Spinal cord (tissue), 10 donors: ENCODE measurements at places on chromosomes 5 and 9. TPM values are rescaled to one million over a fixed set of nuclear protein-coding genes. Genes with fewer than 3 reads are reported as not detected.

DNA sequence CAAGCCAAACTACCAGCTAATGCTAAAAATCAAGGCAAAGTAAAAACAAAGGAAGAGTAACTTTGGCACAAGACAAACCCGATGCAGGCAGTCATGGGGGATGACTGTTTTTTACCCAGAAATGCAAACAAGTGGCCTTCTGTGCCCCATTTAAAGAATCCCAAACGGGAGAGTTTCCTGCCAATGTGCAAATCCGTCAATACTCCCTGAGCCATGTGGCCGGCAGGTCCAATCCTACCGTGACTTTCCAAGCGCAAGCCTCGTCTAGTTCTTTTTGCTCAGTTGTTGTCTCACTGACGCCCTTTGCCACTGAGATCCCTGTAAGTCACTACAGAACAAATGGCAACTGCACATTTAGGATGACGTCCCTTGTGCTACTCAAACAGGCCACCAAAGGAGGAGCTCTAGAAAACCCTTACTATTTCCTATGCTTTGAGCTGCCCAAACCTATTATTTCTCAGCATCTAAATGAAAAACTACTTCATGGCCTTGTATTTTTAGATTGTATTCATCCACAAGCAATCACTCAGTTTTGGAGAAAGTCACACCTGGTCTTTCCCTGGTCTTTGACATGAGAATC lies 43.4 kb downstream of the OTULIN start:
- DNase-seq: no peak

DNA sequence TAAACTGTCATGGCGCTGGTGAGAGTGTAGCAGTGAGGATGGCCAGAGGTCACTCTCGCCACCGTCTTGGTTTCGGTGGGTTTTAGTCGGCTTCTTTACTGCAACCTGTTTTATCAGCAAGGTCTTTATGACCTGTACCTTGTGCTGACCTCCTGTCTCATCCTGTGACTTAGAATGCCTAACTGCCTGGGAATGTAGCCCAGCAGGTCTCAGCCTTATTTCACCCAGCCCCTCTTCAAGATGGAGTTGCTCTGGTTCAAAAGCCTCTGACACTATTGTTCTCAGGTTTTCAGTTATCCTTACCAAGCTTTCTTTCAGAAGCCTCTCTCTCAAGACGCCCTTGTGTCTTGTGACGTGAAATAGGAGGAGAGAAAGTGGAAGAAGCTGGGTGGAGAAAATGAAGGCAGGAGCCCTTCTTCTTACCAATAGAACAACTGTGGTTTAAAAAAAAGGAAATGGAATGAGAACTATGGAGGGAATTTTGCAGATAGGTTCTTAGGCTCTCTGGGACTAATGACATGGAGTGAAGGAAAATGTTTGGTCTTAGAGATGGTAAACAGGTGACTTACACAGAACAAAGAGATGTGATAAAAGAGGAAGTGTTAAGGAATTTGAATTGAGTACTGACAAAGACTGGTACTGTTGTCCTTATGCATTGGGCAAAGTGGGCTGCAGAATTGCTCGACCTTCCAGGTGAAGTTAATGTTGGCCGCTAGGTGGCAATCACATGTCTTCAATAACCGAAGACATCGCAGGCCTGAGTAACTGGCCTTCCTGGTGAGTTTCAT lies 133.3 kb upstream of the RAI14 start:
- DNase-seq: peak; percentile 67

XPA gene
- 19.2 TPM for total RNA-seq

LRRC26 gene
- total RNA-seq: 0.30 TPM

ABITRAM gene
- total RNA-seq: 10.2 TPM

- no peak for DNase-seq
Observed at GRCh38 chr5:179301796-179302195, 43.5 kb downstream of the ADAMTS2 start.

DNA sequence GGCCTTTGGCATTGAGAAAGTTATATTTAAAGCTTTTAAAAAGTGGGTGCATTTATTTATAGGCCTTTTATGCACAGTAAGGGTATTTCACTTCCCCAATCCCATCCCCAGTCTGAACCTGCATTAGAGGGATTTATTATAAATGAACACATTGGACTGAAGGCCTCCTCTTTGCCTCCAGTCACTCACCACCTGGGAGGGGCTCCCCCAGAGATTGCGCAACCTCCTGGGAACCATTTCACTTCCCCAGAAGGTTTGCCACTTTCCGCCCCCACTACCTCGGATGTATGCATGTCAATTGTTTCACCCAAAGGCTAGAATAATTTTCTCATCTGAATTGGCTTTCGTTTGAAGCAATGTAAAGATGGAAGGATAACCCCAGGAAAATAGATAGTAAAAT lies 29.8 kb upstream of the VCAN start:
- DNase-seq: no peak

DNA sequence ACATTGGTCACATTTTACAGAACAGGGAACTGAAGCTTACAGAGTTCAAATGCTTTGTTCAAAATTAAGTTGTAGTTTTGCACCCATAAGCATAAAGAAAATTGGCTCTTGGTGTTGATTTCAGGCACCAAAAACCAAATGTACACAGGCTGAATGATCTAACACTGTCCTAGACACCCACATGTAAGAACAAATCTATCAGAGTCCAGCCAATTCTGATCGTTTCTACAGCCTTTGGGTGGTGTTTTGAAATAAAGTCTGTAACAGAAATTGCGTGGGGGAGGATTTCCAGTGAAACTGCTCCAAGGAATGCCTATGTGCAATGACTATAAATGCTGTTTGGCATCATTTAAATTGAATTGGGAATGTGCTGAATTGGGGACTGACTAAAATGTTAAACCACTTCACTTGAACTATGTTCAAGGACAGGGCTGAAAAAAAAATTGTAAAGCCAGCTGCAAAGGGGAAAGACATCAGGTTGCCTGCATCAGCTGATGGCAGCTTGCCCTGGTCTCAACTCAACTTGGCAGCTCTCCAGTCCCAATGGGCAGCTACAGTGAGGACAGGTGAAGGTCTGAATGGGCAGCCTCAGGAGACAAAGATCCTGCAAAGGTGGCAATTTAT lies 92.2 kb upstream of the TRPC7 start:
- peak; percentile 47 for DNase-seq

GRCh38 chr5:52727020-52727419 lies 60.7 kb upstream of the ITGA1 start:
- no peak for DNase-seq

SLC34A1 gene
- total RNA-seq: not detected

DNA sequence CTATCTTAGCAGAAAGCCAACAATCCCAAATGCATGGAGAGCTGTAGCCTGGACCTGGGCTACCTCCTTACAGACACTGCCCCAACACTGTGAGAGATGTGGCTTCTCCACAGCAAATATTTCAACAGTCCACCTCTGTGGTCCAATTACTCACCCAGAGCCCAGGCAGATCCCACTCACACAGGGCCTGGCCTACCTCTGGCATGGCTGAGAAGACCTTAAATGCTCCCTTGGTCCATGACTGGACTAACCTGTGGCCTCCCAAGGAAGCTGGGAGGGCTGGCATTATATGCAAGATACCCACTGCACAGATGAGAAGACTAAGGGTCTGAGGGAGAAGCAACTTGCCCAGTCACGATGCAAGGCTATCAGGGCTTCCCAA lies 22.8 kb upstream of the SLC25A51 start:
- no peak for DNase-seq

DNA sequence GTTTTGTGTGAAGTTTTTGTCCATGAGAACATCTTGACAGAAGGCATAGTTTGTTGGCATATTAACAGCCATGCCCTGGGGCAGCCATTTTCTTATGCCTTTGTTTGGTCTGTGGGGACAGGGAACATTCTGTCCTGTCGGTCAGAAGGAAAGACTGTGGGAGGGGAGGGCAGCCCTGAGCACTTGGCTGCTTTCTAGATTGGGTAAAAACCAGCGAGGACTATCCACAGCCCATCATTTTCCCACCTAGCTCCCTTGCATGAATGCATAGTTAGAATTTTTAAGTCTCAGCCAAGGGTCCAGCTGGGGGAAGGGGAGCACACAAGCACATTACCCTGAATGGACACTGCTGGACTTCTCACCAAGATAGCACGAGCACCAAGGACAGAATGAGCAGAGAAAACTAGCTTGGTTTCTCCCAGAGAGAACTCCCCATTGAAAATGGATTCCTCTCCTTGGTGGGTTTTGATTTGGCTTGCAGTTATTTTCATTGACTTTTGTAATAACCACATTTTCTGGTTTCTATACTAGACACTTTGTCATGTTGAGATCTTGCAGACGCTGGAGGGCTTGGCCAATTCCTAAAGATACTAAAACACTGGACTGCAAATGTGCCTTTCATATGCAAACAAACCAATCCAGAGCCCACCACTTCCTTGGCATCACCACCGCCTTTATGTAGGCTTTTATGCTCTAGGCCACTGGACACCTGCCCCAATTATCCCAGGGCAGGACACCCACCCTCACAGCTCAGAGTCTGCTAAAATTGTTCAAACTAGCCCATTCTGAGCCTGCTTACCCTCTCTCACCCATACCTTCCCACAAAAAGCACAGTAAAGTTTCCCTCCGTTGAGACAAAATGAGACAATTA lies 129.9 kb downstream of the BOD1 start:
- DNase-seq: no peak

DNA sequence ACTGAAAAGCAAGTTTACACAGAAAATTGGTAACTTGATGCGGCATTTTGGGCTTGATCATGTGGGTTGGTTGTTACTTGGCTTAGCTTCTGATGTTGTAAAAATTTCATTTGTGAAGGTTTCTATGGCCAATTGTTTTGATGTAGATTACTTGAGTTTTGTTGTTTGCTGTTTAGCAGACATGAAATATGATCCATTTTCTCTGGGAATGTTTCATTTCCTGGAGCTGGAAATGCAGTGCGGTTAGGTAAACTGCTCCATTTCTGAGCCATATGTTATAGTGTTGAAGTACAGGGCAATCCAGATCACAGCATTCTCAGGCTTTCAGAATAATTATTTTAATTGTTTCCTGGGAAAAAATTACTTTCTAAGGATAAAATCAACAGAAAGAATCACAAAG lies 396.9 kb downstream of the ENC1 start:
- DNase-seq: no peak

SHB gene
- total RNA-seq: 12.5 TPM

GRCh38 chr5:78953092-78953800 lies 31.9 kb downstream of the ARSB start:
- no peak for DNase-seq

SOHLH1 gene
- 0.50 TPM for total RNA-seq

- DNase-seq: no peak
Observed at GRCh38 chr9:4290427-4290837, 9.4 kb downstream of the GLIS3 start.

SLC6A3 gene
- total RNA-seq: 1.1 TPM

DNA sequence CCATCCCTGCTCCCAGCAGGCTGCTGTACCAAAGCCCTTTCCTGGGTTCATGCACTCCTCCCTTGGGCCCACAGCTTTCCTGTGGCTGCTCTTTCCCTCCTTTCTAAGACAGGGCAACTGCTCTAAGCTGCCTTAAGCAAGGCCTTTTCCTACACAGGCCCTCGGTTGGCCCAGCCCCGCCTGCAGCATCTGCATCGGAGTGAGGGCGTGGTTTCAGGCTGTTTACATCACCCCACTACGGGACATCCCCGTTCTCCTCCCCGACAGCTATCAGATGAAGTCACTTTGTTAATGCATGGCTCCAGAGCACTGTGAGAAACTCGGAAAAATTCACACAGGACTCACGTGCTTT lies 3.4 kb downstream of the DPH7 start:
- DNase-seq: no peak

GRCh38 chr9:33718987-33719386 lies 76.4 kb upstream of the PRSS3 start:
- DNase-seq: no peak

DNA sequence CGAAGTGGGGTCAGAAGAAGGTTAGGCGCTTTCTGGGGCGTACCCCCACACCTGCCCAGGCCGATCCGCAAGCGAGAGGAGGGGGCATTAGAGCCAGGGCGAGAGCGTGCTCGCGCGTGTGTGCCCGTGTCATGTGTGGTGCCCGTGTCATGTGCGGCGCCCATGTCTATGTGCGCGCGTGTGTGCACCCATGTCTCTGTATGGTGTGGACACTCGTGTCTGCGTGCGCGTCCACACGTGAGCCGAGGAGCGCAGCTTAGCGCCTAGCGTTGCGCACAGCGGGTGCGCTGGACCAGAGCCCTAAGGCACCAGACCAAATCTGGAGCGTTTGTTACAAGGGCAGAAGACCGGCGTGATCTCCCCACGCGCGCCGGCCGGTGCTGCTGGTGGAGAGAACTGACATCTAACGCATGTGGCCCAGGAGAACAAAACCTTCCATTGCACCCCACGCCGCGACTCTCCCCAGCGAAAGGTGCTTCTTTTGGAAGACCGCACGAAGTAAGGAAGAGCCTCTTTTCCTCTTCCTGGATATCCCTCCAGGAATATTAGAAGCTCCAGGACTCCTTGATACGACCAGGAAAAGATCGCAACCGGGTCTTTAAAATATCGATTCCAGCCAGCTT lies 644 bp downstream of the NIM1K start:
- no peak for DNase-seq

DNA sequence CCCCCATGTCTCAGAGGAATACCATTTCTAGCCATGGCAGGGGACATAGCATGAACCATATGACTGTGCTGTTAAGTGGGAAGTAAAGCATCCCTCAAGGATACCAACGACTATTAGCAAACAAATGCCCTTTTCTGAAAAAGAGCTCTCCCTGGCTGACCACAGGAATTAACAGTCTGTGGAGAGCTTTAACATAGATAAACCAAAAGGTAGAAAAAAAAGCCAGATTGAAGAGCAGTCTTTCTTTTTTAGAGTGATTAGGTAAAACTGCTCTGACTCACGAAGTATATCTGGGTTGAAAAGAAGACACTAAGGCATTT lies 532.7 kb upstream of the DMAC1 start:
- no peak for DNase-seq

- DNase-seq: no peak
Observed at GRCh38 chr9:92402360-92402759, 2.0 kb downstream of the OGN start.

BTNL3 gene
- not detected for total RNA-seq

PFN3 gene
- total RNA-seq: not detected

SH3GL2 gene
- 59.7 TPM for total RNA-seq

DNA sequence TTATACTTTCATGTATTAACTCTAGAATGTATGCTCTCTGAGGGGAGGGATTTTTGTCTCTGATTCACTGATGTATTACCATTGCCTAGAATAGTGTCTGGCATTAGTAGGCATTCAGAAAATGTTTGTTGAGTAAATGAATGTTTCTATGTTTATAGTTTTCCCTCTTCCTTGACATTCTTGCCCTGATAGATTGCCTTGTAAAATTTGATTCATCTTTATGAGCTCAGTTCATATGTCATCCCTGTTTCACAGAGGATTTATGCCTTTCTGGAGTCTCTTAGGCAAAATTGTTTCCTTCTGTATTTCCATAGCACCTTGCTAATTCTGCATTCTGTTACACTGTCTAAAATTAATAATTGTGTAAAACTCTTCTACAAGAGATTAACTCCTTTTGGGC lies 72.3 kb downstream of the RASA1 start:
- no peak for DNase-seq

ABLIM3 gene
- 32.6 TPM for total RNA-seq

GRCh38 chr9:91234523-91234922 lies 127.2 kb downstream of the AUH start:
- DNase-seq: no peak

PRRX2 gene
- total RNA-seq: 2.4 TPM

NTNG2 gene
- 23.0 TPM for total RNA-seq
